Activated CD4-positive, alpha-beta T cell treated with anti-CD3 and anti-CD28 coated beads for 48 hours (primary cell): ENCODE measurements at places on chromosomes 16 and 17.

DNA sequence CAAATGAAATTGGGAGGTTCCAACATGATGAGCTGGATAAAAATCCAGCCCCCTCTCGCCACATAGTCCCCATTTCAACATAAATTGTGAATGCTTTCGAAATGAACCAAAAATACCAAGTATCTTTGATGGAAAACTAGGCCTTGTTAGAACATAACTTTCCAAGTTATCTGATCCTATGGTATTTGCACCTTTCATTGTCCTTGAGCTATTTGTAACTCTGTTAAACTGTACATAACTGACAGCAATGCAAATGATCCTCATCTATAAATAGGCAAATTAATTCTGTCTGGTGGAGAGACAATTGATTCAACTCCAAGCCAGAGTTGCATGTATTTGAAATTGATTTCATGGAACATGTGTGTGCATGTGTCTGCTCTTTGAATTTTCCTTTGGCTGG, 18.2 kb downstream of the CMTM4 start:
- DNase-seq = no peak

- no peak for DNase-seq
These were observed 650.4 kb downstream of the WWOX start for GRCh38 chr16:78749745-78750268.

DNA sequence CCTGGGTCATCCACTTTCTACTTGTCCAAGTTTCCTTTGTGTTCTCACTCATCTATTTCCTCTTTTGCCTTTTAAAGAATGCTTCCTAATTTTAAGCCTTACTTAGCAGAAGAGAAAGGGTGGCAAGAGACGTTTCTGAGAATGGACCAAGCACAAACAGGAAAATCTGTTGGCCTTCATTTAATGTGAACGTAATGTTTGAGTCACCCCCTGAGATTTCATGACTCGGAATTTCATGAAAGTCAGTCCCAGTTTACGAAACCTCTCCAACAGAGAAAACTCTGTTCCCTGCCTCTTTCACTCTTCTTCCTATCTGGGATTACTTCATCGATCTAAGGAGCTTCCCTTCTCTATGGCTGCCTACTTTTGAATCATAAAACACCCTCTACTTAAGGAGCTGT, at the start of gene CD300E:
Gene CD300E (minus strand): TSS at position 46 of the 401 bp plus-strand sequence. CDS start 117 bp downstream, outside the sequence.
- no peak for DNase-seq

GRCh38 chr17:28057731-28058246, 15.3 kb downstream of the NLK start:
- no peak for DNase-seq

GRCh38 chr17:38628441-38628840, 22.7 kb upstream of the SRCIN1 start:
- no peak for DNase-seq

GRCh38 chr17:77798031-77798430, 160.5 kb upstream of the TNRC6C start:
- no peak for DNase-seq

- no peak for DNase-seq
These were observed 223.7 kb upstream of the AXIN2 start for GRCh38 chr17:65785109-65785508.

DNA sequence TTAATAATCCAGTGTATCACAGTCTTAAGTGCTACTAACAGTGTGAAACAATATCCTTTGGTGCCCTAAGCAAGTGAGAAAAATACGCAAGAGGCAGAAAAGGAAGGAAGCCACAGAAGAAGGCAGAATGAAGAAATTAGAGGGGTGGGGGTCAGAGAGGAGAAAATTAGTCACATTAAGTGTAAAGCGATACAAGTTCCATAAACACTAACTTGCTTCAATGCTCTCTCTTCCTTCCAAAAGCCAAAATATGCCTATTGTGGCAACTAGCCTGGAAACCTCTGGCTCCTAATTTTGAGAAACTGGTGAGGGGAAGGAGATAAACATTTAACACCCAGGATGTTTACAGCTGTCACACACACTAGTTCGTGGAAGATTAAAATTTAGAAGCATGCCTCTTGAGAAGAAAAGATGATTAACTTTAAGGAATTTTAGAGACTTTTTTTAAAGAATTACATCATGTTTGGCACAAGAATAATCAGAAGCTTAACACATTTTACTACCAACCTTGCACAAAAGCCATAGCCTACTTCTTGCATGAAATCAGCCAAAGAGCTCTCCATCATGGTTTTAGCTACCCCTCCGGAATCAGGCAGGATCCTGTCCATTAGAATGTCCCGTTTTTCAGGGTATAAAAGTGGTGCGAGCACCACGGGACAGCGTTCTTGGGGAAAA, 44.7 kb downstream of the CNOT1 start:
- no peak for DNase-seq

- no peak for DNase-seq
These were observed at the start of gene ABCC12 for GRCh38 chr16:48155926-48156789. ABCC12 (minus strand) TSS chr16:48155993; CDS start chr16:48146424, 9,569 bp downstream.

DNA sequence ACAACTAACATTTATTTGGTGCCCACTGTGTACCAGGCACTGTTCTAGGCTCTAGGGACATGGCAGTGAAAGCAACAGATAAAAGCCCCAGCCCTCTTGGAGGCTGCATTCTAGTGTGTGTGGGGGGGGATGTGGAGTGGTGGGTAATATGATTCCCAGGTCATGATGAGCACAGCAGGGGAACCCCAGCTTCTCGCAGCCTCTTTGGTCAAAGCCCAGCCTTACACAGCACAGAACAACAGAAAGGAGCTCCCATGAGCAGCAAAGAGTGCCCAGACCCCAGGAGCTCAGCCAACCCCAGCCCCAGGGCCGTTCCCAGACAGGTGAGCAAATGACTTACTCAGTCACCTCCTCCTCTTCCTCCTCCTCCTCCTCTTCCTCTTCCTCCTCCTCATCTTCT, 21.9 kb downstream of the CNGB1 start:
- no peak for DNase-seq

DNA sequence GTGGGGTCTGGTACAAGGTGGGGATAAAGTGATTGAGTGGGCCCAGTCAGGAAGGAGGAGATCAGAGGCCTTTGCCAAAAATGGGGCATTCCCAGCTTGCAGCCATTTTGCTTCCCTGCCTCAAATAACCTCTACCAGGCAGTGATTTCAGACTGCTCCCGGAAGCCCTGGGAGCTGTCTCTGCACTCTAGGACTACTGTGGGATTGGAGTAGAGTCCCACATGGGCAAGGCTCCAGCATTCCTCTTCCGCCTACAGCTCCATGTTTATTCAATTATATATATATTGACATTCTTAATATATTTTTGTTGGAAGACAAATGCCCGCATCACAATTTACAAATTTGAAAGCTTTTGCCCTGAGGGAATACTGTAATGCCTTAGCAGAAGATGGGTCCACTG, 13.5 kb downstream of the SUPT6H start:
- no peak for DNase-seq

GRCh38 chr16:66052745-66053144, 313.7 kb upstream of the CDH5 start:
- DNase-seq = no peak

- DNase-seq = no peak
These were observed 127.7 kb upstream of the MAF start for GRCh38 chr16:79728048-79728922.

GRCh38 chr17:7719661-7720060, 2.1 kb downstream of the DNAH2 start:
- no peak for DNase-seq

DNA sequence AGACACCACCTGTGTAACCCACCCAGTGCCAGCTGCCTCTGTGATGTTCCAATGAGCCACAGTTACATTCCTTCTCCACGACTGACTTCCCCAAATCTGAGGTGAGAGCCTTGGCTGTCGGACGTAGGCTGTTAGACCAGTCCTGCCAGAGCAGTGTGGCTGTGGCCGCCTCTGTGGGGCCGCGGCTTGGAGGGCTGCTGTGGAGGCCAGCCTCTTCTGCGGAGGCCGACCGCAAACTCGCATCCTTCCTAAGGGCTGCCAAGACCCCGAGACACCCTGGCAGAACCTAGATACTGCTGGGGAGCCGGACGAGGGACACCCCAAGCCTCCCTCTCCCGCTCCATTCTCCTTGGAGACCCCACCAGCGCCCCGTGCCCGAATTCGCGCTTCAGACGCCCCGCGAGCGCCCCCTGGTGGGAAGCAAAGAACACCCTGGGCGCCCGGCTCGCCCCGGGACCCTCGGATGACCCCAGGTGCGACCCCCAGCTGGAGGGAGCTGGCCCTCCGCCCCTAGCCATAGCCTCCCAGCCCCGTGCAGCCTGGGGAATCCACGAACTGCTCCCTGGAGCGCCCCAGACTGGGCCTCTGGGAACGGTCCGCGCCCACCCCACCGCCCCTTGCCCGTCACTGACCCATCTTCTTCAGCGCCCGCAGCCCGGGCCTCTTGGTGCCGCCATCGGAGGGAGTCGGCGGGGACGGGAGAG, 547 bp downstream of the PLCD3 start:
- DNase-seq = peak; percentile 66

- DNase-seq = no peak
These were observed 37.6 kb downstream of the TEX2 start for GRCh38 chr17:64225410-64225809.

DNA sequence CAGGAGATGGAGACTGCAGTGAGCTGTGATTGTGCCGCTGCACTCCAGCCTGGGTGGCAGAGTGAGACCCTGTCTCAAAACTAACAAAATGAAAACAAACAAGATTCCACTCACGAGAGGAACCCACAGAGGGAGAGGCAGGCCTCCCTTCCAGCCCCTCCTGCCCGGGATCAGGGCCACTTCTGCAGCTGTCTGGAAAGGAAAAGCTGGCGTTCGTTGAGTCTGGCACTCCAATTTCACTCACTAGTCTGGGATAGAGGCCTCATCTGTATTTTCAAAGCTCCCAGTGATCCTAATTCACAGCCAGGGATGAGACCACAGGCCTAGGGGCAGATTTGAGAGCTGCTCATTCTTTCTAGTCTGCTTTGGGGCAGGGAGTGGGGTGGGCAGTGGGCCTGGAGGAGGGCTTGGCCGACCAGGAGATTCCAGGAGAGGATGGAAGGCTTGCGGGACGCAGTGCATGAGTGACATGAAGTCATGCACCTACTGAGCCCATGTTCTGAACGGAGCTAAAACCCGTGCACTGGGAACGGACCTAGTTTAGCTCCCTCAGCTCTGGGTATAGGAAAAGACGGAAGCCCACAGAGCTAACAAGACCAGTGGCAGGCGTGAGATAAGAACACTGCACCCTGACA, 54.0 kb downstream of the COTL1 start:
- no peak for DNase-seq

DNA sequence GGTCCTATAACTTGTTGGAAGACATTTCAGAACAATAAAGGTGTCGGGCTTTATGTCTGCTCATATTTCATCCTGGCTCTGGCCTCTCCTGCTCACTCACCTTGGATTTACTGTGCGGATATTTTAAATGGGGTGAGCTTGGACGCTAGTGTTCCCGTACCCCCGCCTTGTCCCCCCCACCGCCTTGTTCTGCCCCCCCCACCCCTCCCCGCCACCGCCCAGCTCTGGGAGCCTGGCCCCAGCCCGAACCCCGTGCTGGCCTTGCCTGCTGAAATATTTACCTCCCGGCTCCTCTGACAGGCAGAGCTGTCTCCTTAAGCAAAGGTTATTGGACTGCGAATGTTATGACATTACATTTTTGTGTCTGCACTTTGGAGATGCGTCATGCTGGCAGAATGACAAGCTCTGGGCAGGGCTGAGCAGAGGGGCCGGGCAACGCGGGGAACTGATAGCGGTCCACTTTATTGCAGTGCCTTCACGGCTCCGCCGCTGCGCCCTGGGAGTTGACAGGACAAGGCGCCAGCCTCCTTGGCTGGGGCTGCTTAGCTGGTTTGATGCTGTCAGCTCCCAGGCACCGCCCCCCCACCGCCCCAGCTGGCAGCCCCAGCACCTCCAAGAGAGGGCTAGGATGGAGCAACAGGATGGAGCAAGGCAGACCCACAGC, 222.5 kb upstream of the GSE1 start:
- DNase-seq = no peak

- DNase-seq = no peak
These were observed 28.9 kb downstream of the CDRT15 start for GRCh38 chr17:14207791-14208190.

DNA sequence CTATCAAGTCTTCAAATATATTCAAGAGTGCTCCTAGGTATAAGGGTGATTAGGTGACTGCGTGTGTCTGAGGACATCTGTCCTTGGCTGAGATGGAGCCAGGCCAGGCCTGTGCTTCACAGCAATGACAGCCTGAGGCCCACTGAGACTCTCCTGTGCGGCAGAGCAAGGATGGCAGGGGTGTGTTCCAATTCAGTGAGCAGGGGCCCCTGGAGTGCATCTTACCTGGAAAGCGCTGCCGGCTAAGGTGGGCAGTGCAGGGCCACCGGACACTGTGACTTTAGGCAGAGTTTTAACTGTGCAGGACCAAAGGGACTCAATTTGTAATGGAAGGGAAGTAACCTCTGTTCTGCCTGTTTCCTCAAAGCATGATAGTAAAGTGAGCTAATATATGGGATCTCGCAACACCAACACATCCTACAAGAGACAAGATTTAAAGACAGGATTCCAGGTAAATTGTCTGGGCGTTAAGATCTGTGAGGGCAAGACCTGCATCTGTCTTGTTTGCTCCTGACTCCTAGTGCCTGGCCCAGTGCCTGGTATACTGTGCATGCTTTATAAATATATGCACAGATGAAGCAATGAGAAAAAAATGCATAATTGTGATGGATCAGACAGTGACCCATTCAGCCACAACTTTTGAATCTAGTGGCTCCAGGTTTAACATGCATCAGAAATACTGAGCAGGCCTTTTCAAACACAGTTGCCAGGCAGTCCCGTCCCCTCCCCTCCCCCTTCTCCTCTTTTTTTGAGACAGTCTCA, 86.7 kb downstream of the MRC2 start:
- no peak for DNase-seq

GRCh38 chr17:38914741-38915638, 10.4 kb upstream of the LASP1NB start:
- no peak for DNase-seq

- DNase-seq = no peak
These were observed 138.8 kb downstream of the MRM1 start for GRCh38 chr17:36740157-36740556.

DNA sequence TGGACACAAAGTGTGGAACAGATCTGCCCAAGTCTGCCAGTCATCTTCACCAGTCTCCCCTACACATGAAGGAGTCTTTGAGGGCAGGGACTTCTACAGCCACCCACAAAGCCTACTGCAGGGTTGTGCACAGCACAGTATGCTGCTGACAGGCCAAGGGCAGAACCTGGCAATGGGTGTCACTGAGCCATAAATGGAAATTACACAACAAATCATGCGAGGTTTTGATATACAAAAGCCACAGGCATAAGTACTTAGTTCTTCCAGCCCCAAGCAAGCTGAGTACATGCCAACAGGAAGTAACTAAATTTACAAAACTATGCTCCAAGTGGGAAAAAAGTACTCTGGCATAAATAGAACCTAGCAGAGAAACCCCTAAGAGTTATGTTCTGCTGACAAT, 7.8 kb upstream of the PSMC3IP start:
- no peak for DNase-seq

GRCh38 chr16:11481987-11482386, 104.7 kb downstream of the LITAF start:
- no peak for DNase-seq

- no peak for DNase-seq
These were observed 833 bp downstream of the WSCD1 start for GRCh38 chr17:6070913-6071511.
